Effector CD8-positive, alpha-beta T cell (primary cell): ENCODE measurements at places on chromosomes 3 and 15.

- DNase-seq, result no peak
Observed at GRCh38 chr3:112395181-112395895, 62.4 kb downstream of the CD200 start.

GRCh38 chr3:72722930-72723726 is 125.1 kb downstream of the SHQ1 start:
- DNase-seq, result no peak

GRCh38 chr15:49436751-49437150 is 13.7 kb downstream of the FGF7 start:
- DNase-seq, result no peak

- no peak for DNase-seq
Observed at GRCh38 chr15:74762791-74763150, 14.1 kb downstream of the CYP1A2 start.

- no peak for DNase-seq
Observed at GRCh38 chr3:142890592-142890991, 1.7 kb upstream of the PCOLCE2 start.

DNA sequence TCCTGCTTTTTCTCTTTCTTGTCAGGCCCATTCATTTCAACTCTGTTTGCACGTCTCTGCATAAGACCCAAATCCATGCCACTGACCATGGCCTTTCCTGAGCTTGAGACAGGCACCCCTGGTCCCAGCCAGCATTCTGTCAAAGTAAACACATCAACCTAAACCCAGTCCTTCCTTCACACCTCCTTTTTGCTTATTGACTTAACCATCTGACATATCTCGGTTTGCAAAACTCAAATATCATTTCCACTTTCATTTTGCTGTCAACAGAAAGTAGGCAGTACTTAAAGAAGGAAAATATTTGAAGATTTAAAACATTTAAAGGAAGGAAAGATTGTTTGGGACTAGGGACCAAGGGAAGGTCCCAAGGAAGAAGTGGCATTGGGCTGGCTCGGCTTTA is 48.2 kb upstream of the KBTBD8 start:
- no peak for DNase-seq

- DNase-seq, result no peak
Observed at GRCh38 chr15:101045236-101045646, 126.1 kb downstream of the LRRK1 start.

GRCh38 chr3:32797776-32798175 is 20.0 kb upstream of the TRIM71 start:
- DNase-seq, result no peak

GRCh38 chr15:50259276-50259675 is 6.2 kb downstream of the HDC start:
- DNase-seq, result no peak

DNA sequence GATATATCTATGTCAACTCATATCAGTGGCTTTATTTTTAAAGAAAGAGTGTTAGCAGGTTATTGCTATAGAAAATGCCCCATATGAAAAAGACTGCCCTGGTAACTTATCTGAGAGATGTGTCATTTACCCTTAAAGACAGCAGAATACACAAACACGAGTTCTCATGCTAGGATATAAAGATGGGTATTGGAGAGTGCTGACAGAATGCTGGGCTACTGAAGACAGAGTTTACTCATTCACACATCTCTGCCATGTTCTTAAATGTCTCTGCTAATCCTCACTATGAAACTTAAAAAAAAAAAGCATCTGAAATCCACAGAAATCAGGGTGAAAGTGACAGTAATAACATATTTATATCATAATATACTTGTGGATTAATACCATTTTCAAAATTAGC is 126.7 kb downstream of the FOXP1 start:
- no peak for DNase-seq

DNA sequence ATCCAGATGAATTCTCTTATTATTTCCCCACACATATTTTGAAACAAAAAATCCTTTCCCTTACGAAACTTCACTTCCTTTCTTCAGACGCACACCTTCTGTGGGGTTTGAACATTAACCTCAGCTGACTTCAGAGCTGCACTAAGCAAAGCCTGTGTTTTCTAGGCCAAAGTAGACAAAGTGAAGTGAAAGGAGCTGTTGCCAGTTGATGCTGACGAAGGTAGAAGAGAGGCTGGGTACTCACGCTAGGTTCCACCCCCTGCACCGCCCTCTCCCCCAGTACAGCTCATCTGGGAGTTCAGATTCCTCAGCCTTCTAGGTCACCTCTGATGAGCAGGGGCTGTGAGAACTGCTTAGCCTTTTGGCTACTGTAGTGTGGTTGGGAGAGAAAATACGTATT is 24.1 kb downstream of the DUT start:
- no peak for DNase-seq

- no peak for DNase-seq
Observed at GRCh38 chr15:77753281-77753873, 120.7 kb upstream of the LINGO1 start.

GRCh38 chr3:190436331-190436730 is 13.4 kb downstream of the TMEM207 start:
- no peak for DNase-seq

DNA sequence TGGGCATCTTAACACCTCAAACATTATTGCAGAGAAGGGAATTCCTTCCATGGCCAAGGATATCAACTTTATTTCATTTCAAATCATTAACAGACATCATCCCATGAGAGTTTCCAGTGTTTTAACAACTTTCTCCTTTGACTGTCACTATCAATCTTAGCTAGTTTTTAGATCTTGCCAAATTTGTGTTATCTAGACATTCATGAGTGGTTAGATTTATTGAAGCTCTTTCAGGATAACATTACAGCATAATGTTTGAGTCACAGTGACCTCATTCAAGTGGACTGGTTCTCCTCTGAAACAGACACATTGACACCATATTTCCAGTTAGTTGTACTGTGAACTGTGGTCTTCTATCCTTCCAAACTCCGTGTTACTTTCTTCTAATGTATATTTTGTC is 8.6 kb upstream of the TNFAIP8L3 start:
- DNase-seq, result no peak

GRCh38 chr15:70831094-70831911 is 22.7 kb downstream of the LARP6 start:
- DNase-seq, result no peak

DNA sequence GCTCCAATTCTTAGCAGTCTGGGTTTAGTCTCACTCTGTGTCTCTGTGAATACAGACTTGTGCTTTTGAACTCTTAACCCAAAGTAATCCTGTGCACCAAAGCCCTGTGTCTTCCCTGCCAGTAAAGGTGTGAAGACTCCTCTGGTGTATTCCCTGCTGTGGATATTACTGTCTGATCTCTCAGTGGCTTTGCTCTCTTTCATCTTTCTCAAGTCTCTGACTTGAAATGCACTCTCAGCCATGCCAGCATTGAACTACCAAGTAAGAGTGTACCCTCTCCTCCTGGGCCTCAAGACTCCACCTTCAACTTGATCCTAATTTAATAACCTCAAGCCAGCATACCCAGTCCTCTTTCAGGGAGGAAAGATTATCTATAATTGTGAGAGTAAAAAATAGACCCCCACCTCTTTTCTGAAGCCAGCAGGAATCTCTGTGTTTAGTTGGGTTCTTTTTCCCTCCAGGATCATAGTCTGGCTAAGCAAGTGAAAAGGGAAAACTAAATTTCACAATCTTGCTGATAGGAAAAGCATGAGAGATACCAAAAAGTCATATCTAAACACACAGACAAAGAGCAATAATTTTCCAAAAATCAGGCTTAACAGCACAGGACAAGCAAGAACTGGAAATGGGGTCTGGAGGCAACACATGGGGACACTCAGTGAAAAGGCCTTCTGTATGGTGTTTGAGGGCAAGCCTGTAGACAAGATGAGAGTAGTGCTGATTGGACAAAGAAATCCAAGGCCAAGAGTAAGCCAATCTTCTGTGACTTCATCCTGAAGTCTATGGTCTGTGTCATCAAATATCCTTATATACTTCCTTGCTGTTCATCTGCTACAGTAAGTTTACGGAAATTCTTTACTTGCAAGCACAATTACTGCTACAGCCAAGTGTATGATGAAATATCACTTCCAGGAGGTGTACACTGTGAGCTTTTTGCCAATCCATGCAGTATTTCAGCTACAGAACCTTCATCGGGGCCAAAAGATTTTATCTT is 296.1 kb upstream of the TGFBR2 start:
- DNase-seq, result no peak

GRCh38 chr3:105448338-105448982 is 81.8 kb downstream of the ALCAM start:
- DNase-seq, result no peak

DNA sequence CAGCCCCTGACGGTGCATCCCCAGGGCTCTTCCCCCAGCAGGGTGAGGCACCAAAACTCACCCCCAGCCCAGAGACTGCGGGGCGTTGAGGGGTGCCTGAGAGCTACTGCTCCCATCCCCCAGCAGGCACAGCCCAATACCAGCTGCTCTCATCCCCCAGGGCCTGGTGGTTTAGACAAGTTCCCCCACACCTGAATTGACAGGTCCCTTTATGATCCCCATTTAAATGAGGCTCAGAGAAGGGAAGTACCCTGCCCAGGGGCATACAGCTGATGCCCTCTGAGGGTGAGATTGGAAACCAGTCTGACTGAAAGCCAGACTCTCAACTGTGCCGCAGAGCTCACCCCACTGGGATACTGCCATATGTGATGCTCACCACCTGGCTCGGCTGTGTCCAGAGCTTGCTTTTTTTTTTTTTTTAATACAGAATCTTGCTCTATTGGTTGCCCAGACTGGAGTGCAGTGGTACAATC is 20.1 kb downstream of the DUSP7 start:
- DNase-seq, result no peak

DNA sequence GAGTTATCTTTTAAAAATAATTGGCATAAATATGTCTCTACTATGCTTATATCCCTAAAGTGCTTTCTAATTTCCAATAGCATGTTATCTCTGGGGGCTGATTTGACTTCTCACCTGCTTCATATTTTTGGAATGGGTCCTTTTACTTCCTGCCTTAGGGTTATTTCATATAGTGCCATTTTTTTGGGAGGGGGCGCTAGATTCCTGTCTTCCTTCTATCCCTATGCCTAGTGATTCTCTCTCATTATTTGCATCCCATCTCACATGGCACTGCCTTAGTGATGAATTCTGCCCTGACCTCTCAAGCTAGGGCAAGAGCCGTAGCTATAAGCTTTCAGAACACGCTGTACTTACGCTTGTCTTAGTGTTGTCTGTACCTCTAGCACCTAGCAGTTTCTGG is 150.3 kb upstream of the SLITRK3 start:
- no peak for DNase-seq

- DNase-seq, result no peak
Observed at GRCh38 chr15:80403712-80404056, 498 bp upstream of the ARNT2 start.

GRCh38 chr15:55601374-55601773 is 13.2 kb upstream of the PYGO1 start:
- no peak for DNase-seq

GRCh38 chr3:113659101-113659541 is 37.3 kb downstream of the USF3 start:
- no peak for DNase-seq

DNA sequence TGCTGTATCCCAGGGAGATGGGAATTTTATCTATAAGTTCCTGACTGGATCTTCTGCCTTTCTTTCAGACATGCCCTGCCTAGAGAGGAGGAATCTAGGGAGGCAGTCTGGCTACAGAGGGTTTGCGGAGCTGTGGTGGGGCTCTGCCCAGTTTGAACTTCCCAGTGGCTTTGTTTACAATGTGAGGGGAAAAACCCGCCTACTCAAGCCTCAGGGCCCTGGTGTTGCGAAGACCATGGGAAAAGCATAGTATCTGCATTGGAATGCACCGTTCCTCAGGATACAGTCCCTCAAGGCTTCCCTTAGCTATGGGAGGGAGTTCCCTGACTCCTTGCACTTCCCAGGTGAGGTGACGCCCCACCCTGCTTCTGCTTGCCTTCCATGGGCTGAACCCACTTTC is 168.7 kb downstream of the TMEM108 start:
- no peak for DNase-seq

DNA sequence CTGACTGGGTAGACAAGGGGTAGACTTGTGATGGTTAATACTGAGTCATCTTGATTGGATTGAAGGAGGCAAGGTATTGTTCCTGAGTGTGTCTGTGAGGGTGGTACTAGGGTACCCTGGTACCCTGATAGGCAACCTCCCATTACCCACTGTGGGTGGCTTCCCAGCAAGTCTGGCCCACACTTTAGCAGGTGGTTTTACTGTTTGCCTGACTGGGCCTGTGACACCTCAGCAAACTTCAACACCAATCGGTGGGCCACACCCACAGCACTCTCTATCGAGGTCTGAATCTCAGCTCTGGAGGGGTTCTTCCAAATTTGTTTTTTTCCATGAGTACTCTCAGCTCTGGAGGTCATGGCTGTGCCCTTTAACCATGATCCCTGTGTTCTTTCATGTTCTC is 24.6 kb upstream of the SH3GL3 start:
- DNase-seq, result no peak
